ENCODE measurements at places on chromosomes 3 and 15. TPM values are rescaled to one million over a fixed set of nuclear protein-coding genes. Genes with fewer than 3 reads are reported as not detected.

The LRRN1 gene
- total RNA-seq: not detected

- DNase-seq: peak; percentile 26
Observed at GRCh38 chr3:30640851-30641250, 34.5 kb downstream of the TGFBR2 start.

DNA sequence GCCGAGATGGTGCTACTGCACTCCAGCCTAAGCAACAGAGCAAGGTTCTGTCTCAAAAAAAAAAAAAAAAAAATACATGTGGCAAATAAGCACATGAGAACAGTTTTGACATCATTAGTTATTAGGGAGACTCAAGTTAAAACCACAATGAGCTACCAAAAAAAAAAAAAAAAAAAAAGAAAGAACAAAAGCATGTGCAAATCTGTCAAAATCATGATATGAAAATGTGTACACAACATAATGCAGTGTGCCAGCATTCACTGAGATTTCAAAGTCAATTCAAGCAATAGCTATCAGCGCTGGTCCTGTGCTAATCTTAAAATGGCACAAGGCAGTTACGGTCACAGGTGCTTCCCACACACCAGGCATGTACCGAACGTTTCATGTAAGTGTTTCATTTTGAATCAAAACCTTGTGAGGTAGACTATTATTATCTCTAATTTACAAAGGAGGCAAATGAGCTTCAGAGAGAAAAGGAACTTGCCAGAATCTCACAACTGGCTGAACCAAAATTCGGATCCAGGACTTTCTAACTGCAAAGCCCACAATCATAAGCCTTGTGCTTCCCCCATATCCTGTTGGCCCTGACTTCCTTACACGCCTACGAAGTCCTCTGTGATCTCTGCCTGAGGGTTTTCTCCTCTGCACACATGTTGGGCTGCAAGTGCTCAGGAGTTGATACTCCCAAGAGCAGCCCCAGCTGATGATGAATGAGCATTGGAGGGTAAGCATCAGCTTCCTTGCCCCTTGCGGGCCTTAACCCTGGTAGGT lies 200.1 kb upstream of the PROK2 start:
- DNase-seq: no peak

DNA sequence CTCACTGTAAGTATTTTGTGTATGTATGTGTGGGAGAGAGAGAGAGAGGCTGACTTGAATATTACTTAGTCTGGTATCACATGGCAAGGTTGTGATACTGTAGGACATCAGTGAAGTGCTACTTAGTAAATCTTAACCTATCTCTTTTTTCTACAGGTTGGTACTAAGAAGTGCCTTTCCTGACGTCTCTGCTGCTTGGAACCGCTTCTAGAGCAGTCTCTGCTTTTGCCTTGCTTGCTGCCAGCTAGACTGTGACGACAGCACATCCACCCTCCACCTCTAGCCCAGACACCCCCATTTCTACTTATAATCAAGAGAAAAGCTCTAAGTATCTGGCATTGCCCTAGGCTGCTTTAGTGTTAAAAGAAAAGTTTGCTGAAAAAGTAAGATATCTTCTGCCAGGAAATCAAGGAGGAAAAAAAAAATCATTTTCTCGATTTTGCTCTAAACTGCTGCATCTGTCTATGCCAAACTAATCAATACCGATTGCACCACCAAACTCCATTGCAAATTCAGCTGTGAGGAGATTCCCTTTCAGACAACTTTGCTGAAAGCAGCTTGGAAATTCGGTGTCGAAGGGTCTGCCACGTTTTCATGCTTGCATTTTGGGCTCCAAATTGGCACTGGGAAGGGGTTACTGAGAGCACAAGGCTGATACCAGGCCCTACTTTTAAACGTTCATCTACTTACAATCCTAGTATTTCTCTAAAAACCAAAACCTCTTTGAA lies 30.7 kb downstream of the MBNL1 start:
- DNase-seq: no peak

DNA sequence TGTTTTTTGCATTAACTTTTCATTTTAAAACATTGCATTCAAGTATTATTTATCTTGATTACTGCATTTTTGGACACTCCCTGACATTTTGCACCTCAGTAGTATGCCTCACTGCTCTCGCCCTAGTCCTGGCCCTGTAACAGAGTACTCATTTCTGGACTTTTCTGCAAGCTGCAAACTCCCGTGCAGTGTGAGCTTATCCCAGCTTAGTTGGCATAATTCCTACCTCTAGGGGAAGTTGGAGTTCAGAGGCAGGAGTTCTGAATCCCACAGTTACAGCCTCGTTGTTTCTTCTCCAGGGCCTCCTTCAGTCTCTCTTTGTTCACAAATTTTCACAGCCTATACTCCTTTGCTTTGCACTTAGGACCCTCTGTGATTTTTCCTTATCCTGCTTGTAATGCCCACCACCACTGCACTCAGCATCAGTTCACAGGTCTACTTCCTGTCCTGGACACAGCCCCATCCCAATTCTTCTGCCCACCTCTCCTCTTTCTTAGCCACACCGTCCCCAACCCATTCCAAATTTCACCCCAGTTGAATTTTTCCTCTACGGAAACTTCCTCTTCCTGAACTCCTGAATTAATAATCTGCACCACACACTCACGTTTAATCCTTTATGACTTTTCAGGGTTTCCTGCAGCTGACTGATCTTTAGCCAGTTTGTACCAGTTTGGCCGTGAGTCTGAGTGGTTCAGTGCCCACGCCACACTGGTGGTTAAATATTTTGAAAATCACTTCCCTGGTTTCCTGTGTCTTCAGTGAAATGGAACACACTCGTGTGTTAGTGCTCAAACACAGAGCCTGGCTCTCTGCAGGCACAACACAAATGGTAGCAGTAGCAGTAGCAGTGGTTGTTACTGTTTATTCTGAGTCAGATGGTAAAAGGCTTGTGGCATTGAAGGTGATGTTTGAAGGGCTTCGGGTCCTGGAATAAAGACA lies 6.3 kb upstream of the CTSH start:
- DNase-seq: peak; percentile 24

GRCh38 chr3:34583451-34583850 lies 785.0 kb downstream of the PDCD6IP start:
- DNase-seq: no peak

- peak; percentile 22 for DNase-seq
Observed at GRCh38 chr3:135565546-135565945, 400.0 kb upstream of the PPP2R3A start.

DNA sequence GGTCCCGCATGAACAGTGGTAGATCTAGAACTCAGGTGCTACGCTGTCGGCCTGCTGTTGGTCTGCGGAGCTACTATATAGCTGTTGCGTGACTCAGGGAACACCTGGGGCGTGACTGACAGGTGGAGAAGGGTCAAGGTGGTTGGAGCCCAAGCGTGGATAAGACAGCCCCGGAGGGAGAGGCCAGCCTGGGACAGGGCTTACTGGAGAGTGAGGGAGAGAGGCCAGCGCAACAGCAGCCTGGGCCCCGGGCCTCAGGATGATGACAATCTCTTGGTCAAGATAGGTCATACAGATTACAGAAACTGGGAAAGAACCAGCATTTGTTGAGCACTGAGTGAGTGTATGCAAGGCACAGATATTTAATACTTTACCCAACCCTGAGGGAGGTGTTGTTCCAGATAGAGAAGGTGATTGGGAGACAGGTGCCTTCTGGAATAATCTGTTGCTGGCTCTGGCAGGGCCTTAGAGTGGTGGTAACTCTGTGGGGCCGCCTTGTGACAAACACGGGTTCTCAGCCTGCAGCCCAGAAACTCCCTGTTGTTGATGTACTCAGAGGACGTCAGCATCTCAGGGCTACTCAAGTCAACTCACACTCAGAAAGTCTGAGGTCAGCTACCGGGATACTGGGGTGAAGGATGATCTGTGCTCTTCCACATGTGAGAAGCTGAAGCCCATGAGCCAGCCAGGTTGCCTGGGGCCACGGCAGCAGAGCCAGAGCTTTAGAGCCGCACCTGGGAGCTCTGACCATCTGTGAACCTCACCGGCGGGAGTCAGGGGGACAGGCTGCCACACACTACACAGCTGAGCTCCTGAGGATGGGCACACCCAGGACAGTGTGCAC lies 265.4 kb upstream of the HES1 start:
- peak; percentile 86 for DNase-seq

GRCh38 chr3:134336587-134336986 lies 37.7 kb downstream of the AMOTL2 start:
- DNase-seq: peak; percentile 63

The PAQR5 gene
- total RNA-seq: 3.3 TPM

GRCh38 chr3:50512131-50512530 lies 8.7 kb upstream of the CACNA2D2 start:
- DNase-seq: no peak

DNA sequence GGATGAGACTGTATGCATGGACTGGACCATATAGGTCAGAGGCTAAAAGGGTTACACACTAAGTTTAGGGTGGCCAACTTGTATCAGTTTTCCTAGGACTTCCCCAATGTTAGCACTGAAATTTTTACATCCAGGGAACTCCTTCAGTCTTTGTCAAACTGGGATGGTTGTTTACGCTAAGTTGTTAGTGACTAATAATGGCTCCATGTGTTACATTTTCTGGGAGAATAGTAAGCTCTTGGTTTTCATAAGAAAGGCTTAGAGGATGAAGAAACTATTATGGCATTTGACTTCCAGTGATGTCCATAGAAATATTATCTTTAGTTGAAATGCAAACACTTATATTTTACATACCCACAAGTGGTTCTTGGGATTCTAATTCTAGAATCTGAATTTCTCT lies 57.9 kb upstream of the ST3GAL6 start:
- no peak for DNase-seq

DNA sequence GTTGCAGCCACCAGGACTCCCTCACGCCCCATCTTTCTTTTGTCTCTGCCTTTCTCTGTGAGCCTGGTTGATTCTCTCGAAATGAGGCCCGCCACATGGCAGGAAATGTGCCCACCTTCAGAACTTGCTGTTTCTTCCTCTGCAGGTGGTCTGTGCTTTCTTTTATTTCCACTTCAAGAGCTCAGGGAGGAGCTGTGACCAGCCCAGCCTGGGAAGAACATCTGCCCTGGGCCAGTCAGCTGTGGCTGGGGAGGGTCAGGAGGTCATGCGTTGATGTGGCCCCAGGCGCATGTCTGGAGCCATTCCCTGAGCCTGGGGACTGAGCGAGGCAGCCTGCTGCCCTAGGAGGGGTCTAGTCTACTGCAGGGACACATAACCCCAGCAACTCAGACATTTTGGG lies 8.0 kb downstream of the FBLN2 start:
- peak; percentile 64 for DNase-seq

DNA sequence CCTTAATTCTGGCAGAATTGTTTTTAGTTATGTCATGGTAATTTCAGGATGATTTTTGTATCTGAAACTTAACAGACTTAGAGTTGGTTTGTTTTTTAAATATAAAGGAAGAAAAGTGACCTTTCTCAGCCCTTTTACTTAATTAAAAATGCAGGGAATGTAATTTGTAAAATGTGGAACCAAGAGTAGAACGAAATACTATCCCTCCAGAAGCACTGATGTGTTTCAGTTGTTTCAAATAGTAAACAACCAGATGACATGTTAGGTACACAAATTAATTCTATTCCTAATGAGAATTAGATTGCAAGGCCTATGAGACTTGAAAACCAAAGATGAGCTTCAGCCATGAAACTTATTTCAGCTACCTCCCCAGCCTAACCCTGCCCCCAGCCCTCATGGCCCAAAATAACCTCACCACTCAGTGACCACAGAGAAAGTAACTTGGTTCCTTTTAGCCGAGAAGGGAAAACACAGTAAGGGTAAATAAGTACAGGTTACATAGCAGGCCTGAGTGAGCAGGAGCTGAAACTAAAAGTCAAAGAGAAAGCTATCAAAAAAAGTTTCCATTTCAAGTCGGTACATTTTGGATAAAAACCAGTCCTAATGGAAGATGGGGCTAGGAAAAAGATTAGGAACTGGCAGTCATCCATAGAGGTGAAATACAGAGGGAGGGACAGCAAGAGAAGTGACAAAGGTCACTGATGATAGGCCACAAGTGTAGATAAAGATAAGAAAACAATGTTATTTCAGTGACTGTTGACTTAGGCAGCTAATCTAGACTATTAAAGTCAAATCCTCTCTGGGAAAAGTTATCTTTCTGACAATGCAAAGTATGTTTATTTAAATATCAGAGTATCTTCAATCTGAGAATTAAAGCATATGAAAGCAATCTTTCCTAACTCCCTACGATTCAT lies 23.2 kb downstream of the SENP8 start:
- DNase-seq: no peak

GRCh38 chr15:50075319-50075718 lies 43.7 kb downstream of the ATP8B4 start:
- DNase-seq: no peak

The UNC13C gene
- not detected for total RNA-seq

The NME9 gene
- not detected for total RNA-seq

The PEX5L gene
- total RNA-seq: not detected

DNA sequence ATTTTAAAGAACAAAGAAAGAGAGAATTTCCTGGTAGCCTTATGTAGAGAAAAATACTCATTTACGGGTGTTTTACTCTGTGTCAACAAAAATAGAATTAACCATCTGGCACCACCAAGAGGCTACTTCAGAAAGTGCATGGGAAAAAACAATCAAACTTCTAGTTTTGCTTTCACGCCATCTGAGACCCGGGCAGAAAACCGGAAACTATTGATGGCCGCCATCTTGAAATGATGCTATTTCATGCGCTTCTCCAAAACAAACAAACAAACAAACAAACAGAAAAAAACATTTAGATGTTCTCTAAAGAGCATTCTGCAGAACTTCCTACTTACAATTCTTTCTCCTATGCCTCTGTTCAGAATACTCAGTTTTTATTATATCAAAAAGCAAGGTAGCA lies 49.4 kb upstream of the SYNPR start:
- peak; percentile 71 for DNase-seq

DNA sequence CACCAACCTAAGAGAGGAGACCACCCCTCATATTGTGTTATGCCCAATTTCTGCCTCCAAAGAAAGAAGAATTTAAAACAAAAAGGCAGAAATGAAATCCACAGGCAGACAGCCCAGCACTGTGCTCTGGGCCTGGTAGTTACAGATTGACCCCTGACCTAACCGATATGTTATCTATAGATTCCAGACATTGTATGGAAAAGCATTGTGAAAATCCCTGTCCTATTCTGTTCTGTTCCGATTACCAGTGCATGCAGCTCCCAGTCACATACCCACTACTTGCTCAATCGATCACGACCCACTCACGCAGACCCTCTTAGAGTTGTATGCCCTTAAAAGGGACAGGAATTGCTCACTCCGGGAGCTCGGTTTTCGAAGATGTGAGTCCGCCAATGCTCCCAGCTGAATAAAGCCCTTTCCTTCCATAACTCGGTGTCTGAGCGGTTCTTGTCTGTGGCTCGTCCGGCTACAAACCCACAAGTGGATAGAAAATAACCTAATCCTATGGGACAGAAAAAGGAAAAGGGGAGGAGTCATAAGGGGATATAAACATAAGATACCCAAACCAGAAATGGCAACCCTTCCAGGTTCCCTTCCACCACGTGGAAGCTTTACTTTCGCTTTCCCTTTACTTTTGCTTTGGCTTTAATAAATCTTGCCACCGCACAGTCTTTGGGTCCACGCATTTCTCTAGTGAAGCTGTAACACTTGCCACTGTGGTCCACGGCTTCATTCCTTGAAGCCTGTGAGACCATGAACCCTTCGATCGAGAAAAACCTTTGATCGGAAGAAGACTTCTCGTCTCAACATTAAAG lies 1.7 kb upstream of the CFAP91 start:
- DNase-seq: no peak
